Cerebellar nuclear complex (tissue), 1 donor: ENCODE measurements at places on chromosomes 11 and 22.

GRCh38 chr22:22042599-22043295, 60.2 kb upstream of the TOP3B start:
- no peak for DNase-seq

- DNase-seq = peak; percentile 5
These were observed 262.5 kb downstream of the DCDC1 start for GRCh38 chr11:31106968-31107576.

DNA sequence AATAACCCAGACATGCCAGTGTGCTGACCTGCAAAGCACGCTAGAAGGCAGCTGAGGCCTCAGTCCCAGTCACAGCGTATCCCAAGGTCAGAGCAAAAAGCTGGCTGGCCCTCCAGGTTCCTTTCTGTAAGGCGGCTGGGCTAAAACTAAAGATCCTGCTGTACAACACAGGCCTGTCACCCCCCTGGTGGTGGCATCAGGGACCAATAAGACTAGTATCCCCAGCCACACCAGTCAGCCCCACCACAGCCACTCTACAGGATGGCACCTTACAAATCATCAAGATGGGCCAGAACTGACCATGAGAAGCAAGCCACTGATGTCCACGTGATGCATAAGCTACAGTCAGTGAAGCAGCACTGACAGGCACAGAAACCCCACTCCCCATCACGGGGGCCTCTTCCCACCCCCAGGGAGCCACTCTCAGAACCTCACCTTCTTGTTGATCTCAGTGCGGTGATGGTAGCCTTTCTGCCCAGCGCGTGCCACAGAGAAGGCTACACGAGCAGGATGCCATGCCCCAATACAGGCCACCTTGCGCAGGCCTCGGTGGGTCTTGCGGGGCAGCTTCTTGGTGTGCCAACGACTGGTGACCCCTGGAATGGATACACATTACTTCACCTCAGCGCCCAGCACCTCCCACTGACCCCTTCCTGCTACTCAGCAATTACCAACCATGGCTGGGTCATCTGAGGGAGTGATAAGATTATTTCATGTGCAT, 5.0 kb downstream of the RPL3 start:
- no peak for DNase-seq

GRCh38 chr11:102266099-102266498, 51.2 kb upstream of the BIRC3 start:
- no peak for DNase-seq

- DNase-seq = no peak
These were observed 14.2 kb upstream of the MUC5B start for GRCh38 chr11:1208394-1209261.
